ENCODE measurements at places on chromosomes 12 and 14.

DNA sequence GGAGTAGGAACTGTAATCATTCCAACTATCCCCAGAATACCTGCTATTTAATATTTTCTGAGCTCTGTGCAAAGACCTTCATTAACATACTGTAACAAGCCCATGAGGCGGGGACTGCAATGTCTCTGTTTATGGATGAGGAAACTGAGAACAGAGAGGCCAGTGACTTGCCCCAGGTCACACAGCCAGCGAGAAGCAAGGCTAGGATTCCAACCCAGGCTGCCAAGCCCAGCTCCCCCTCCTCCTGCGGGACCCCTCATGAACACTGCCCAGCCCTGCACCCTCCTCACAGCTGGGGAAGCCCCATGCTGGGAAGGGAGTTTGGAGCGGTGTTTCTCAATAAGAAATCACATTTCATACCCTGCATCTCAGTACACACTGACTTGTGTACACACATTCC, 10.9 kb downstream of the HVCN1 start:
- no peak for DNase-seq

GRCh38 chr12:130920723-130921381, 32.9 kb upstream of the ADGRD1 start:
- DNase-seq = no peak

DNA sequence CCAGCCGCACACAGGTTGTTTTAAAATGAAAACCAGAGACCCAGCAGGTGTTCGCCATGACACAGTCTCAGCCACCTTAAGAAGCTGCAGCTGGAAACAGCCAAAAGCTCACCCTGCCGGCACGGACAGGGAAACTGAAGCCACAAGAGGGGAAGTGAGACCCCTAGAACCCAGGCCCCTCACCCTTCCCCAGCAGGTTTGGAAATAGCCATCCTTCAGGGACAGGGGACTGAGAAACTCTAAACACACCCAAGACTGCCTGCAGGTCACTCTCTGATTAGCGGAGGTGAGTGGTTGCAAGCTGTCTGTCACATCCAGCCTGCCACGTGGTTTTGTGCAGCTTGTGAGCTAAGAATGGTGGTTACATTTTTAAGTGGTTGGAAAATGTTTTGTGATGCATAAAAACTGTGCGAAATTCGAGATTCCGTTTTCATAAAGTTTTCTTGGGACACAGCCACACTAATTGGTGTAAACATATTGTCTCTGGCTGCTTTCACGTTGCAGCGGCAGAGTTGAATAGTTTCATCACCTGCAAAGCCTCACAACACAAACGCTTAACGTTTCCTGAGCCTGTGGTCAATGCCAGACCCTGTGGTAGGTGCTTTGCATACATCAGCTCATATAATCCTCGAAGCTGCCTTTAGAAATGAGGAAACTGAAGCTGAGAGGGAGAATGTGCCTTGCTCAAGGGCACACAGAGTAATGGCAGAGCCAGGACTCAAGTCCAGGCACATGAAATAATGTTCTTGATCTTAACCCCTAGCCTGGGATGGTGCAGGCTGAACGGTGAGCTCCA, 1.7 kb upstream of the SELPLG start:
- DNase-seq = no peak

DNA sequence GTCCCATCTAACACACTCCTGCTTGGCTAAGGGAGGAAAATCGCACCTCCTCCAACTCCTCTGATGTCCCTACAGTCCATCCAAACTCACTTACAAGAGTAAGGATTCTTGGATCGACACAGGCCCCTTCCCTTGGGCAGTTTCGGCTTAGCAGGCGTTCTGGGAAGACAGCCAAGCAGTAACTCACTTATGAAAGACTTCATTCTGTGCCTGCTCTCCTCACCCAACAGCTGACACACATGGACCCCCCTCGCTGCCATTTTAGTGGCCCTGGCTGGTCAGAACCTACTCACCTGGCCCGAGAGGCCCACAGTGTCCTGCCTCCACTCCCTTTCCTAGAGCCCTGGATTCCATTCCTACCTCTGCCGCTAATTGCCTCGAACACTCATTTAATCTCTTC, 52.3 kb upstream of the BCL2L14 start:
- no peak for DNase-seq

DNA sequence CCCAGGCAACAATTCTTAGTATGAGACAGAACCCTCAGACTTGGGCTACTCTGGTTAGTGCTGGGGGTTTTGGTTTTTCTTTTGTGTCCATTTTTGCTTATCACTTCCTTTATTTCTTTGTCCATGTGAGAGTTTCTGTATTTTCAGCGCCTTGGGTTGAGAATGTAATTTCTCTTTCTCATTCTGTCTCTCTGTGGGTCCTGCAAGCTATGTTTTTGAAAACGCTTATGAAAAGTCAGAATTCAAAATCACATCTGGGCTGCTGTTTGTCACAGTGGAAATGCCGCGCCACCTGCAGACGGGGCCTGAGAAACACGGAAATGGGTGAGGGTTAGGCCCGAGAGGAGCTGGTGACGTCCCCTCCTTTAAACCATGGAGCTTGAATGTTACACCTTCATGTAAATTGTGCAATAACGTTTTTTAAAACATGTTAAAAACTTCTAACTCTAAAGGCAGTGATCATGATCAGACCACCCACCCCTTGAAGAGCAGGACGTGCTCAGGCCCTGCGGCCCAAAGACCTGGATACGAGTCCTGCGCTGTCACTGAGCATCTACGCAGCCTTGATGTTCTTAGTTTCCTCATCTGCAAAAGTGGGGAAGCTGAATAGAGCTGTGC, 26.1 kb downstream of the JDP2 start:
- no peak for DNase-seq

Data from right renal pelvis (tissue), 4 donors.